ENCODE measurements at places on chromosomes 3 and 15. TPM values are rescaled to one million over a fixed set of nuclear protein-coding genes. Genes with fewer than 3 reads are reported as not detected.

The CYP8B1 gene
- not detected for total RNA-seq

The ESYT3 gene
- total RNA-seq: 1.1 TPM

The GCSAM gene
- not detected for total RNA-seq

The PLSCR5 gene
- not detected for total RNA-seq

The CDAN1 gene
- total RNA-seq: 6.3 TPM

The GPR176 gene
- 10.4 TPM for total RNA-seq

The RTP4 gene
- not detected for total RNA-seq

The PRR20G gene
- total RNA-seq: 0.19 TPM

The KIF15 gene
- 7.3 TPM for total RNA-seq

The IMPG2 gene
- total RNA-seq: not detected

The CACNA2D2 gene
- 0.51 TPM for total RNA-seq

The CCDC54 gene
- total RNA-seq: not detected

The PSTPIP1 gene
- not detected for total RNA-seq
